Stimulated activated CD4-positive, alpha-beta T cell treated with anti-CD3 and anti-CD28 coated beads, Interleukin-15, amount 100 ng/mL, for 1 hour (primary cell): ENCODE measurements at places on chromosomes 13 and 19.
A peak's percentile ranks its signal among the peaks of the same experiment; 100 is the strongest.

- DNase-seq = no peak
Observed at GRCh38 chr19:42487032-42487797, 41.1 kb downstream of the CEACAM1 start.

DNA sequence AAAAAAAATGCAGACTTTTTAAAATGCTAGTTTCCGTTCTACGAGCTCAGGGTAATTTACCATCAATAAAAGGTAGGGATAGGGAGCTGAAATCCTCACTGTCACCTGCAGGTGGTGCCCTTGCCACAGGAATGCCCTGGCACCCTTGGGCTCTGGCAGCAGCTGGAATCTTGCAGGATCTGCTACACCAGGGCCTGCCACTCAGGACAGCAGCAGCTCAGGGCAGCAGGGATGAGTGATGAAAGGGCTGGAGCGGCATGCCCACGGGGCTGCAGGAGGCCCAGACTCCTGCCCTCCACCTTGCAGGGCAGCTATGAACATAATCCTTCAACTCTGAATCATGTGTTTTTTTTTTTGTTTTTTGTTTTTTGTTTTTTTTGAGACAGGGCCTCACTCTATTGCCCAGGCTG is 54.0 kb downstream of the GNG7 start:
- peak; percentile 66 for DNase-seq

GRCh38 chr13:110890279-110891165 is 24.3 kb downstream of the ANKRD10 start:
- DNase-seq = no peak

DNA sequence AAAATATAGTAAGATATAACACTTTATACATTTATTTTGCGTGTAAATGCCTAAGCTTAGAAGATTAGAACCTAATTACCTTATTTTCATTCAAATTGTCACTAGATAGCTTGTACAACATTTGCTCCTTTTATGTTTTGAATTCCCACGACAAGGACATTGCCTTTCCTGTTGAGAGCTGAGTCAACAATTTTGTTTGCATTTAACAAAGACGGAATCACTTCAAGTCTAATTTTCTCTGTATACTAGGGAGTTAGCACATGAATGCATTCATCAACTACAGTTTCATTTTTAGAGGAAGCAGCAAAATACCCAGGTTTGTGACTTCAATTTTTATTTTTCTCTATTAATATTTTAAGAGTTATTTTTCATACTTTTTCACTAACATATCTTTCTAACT is 48.7 kb upstream of the PCCA start:
- no peak for DNase-seq

- no peak for DNase-seq
Observed at GRCh38 chr13:47407808-47408207, 511.0 kb upstream of the HTR2A start.

GRCh38 chr19:2047449-2048103 is 3.5 kb downstream of the MKNK2 start:
- no peak for DNase-seq

DNA sequence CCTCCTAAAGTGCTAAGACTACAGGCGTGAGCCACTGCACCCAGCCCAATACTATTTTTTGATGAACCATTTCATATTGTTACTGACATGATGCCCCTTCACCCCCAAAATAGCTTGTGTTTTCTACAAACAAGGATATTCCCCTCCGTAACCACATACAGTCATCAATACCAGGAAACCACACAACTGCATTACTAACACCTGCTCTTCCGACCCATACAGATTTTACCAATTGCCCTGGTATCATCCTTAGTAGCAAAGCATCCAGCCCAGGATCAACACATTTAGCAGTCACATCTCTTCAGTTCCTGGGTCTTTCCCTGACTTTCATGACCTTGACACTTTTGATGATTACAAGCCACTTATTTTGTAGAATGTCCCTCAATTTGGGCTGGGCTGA is 33.6 kb downstream of the KCTD15 start:
- DNase-seq = no peak

- DNase-seq = no peak
Observed at GRCh38 chr13:73496711-73497110, 437.9 kb downstream of the KLF5 start.

DNA sequence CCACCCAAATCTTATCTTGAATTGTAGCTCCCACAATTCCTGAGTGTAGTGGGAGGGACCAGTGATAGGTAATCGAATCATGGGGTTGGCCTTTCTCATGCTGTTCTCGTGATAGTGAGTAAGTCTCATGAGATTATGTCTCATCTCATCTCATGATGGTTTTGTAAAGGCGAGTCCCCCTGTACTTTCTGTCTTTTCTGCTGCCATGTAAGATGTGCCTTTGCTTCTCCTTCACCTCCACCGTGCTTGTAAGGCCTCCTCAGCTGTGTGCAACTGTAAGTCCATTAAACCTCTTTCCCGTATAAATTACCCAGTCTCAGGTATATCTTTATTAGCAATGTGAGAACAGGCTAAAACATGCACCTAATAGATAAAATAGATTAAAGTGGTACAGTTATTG is 756.4 kb upstream of the SLITRK5 start:
- no peak for DNase-seq

DNA sequence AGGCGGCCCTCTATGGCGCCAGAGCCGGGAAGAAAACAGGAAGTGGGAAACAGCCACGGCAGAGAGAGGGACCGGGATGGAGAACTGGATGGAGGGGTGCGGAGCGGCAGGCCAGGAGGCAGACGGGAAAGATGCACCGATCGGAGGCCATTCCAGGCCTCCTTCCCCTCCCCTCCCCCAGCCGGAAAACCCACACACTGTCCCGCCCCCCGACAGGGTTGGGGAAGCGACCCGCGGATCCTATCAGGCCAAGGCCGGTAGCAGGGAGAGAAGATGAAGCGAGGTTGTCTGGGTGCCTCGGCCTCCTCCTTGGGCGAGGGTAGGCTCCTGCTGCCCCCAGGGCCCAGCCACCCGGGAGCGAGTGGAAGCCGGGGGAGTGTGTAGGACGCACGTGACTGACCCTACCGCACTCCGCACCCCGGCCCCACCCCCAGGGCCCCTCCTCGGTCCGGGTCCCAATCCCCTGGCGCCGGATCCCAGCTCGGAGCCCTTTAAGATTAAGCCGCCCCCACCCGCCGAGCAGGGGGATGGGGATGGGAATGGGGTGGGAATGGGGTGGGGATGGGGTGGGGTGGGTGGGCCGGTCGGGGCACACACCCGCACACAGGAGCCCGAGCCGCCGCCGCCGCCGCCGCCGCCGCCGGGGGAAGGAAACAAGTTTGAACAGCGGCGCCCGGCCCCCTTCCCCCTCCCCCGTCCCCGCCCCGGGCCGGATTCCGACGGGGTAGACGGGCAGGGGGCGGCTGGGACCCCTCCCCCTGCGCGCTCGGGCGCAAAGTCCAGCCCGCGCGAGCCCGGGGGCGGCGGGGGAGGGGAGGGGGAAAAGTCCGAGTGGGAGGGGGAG is 1.5 kb downstream of the ERF start:
- DNase-seq = peak; percentile 39

DNA sequence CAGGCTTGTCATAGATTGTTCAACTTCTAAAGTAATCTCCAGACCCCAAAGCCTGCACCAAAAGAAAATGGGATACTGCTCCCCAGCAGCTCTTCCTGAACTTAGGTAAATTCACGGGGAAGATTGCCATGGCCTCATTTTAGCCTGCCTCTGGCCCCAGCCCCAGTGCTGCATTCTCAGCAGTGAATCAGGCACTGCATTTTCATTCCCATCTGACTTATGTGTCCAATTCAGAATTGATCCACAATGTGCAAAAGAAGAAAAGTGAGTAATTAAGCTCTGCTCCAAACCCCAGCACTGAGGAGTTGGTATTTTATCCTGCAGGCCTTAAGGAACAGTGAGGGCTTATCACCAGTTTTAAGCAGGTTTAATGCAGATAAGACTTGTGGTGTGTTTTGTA is 176.4 kb downstream of the KCTD12 start:
- DNase-seq = no peak

DNA sequence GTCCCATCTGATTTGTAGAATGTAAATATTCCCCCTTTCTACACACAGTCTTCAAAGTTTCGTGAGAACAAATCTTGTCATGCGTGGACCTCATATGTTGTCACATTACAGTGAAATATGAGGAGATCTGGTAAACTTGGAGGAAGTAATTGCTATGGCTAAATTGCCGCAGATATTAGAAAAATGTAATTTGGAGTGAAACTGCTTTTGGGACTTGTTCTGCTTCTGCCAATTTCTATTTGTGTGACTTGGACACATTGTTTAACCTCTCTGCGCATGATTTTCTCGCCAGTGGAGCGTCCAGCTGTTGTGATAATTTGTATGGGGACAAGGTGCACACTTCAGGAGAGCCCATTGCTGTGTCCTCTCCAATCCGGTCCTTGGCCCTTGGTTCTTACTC is 693.1 kb upstream of the SLC10A2 start:
- no peak for DNase-seq

- no peak for DNase-seq
Observed at GRCh38 chr13:97749174-97749573, 204.3 kb upstream of the IPO5 start.

DNA sequence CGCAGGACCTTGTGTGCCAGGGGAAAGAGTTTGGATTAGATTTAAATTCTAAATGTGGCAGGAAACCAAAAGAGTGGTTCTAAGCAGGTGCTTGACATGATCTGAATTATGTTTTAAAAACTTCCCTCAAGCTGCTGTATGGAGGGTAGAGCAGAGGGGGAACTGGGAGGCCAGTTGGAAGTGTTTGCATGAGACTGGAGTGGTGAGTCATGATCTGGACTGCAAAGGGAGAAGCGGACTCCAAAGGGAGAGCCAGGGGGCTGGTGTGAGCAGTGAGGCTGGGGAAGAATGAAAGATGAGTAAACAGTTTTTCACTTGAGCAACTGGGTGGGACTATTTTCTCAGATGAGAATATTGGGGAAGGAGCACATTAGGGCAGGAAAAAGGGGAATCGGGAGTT is 206.1 kb downstream of the DNAJC15 start:
- DNase-seq = no peak

- no peak for DNase-seq
Observed at GRCh38 chr19:54096617-54097106, 3.9 kb downstream of the OSCAR start.

- DNase-seq = no peak
Observed at GRCh38 chr13:107881362-107881761, 334.0 kb downstream of the LIG4 start.

- DNase-seq = no peak
Observed at GRCh38 chr13:93698016-93698613, 471.5 kb downstream of the GPC6 start.

DNA sequence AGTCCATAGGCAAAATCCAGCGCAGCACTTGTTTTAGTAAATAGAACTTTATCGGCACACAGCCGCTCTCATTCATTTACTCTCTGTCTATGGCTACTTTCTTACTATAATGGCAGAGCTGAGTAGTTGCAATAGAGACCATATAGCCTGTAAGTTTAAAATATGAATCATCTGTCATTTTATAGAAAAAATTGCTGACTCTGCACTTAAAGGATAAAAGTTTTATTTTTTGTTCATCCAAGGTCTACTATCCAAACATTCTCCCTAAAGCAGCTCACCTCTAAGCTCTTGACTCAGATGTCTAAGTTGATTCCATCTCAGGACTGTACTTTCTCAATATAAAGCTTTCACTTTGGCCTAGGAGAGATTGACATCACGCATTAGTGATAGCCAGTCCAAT is 825.7 kb downstream of the OLFM4 start:
- DNase-seq = no peak

DNA sequence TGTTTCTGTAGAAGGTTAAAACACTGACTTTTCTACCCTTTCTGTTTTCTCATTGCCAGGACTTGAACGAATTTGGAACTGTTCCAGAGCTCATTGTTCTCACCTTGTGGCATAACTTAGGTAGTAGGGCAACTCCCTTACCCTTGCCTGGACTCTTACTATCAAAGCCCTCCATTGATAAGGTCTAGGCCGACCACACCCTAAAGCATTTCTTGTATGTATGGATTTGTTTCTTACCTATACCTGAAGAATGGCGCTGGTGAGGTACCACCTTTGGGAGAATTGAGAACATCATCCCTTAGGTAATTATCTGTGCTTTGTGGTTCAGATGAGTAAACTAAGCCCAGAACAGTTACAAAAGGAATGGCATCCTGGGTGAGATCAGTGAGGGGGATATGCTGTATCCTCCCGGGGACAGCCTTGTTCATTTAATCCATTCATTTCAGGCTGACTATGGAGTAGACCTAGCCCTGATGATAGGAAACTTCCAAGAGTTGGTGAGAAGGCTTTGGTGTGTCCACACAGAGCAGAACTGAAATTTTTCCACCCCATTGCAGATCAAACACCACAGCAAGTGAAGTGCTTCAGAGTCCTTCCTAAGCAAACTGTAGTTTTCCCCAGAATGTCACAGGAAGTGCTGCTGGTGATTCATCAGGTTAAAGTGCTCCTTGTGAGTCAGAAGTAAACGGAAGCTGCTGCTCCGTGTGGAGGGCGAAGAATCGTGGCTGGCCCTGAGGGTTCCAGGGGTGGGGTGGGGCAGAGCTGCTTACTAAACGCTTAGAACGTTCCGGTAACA is 113.0 kb downstream of the TEX26 start:
- peak; percentile 67 for DNase-seq

DNA sequence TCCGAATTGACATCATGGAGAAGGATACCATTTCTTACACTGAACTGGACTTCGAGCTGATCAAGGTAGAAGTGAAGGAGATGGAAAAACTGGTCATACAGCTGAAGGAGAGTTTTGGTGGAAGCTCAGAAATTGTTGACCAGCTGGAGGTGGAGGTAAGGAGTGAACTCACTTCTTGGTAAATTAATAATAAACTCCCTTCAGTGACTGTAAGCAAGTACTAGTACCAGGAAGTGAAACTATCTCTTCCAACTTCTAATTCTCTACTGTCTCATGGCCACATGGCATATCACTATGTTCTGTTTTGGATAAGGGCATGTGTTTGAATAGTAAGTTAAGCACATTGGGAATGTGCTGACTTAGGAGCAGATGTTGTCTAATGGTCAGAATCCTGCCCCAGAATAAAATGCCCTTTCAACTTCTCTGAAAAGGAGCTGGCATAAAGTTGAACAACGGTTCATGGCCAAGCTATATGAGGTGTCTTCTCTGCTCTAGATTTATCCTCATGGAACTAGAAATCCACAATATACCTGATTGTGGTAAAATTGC is 13.4 kb downstream of the OLFM4 start:
- DNase-seq = no peak

DNA sequence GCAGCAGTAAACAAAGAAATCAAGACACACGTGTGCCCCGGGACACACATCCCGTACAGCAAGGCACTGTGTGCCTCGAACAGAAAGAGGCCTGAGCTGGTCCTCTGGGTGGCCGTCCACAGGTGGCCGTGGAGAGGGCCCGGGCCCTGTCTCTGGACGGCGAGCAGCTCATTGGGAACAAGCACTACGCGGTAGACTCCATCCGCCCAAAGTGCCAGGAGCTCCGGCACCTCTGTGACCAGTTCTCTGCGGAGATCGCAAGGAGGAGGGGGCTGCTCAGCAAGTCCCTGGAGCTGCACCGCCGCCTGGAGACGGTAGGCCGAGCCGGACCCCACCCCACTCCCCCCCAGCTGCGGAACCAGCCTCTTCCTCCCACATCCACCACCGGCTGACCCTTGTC is 30.7 kb upstream of the F7 start:
- DNase-seq = no peak

DNA sequence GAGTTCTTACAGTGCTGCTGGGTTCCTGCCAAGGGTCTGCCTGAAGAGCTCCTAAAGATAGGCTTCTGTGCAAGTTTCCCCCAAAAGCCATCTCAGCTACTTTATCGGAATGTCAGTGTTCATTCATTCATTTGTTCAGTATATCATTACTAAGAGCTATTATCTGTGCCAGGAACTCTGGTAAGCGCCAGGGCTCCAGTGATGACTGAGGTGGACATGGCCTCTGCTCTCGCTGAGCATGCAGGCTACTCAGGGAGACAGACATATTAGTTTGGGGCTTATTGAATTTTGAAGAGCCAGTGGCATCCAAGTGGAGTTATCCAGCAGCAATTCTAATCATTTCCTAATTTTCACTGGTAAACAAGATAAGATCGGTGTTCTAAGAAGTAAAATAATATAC is 65.8 kb downstream of the DGKH start:
- DNase-seq = no peak
